ENCODE measurements at places on chromosomes 16 and 17. TPM values are rescaled to one million over a fixed set of nuclear protein-coding genes. Genes with fewer than 3 reads are reported as not detected.
A peak's percentile ranks its signal among the peaks of the same experiment; 100 is the strongest.

- DNase-seq, result no peak
- no peaks in the 10 kb centered on the region for H3K36me3 ChIP-seq
- H3K27ac ChIP-seq, result no peak overlapping the region
- H3K4me1 ChIP-seq, result no peaks in the 10 kb centered on the region
- H3K27me3 ChIP-seq, result no peaks in the 10 kb centered on the region
Measured at GRCh38 chr16:14338969-14339368, 267.9 kb downstream of the MRTFB start.

GRCh38 chr17:81712468-81713003 is 452 bp downstream of the SLC25A10 start:
- H3K27me3 ChIP-seq, result no peaks in the 10 kb centered on the region
- no peaks in the 10 kb centered on the region for H3K36me3 ChIP-seq
- no peak overlapping the region for H3K27ac ChIP-seq
- peaks cover 28% of the 10 kb centered on the region for H3K4me1 ChIP-seq

DNA sequence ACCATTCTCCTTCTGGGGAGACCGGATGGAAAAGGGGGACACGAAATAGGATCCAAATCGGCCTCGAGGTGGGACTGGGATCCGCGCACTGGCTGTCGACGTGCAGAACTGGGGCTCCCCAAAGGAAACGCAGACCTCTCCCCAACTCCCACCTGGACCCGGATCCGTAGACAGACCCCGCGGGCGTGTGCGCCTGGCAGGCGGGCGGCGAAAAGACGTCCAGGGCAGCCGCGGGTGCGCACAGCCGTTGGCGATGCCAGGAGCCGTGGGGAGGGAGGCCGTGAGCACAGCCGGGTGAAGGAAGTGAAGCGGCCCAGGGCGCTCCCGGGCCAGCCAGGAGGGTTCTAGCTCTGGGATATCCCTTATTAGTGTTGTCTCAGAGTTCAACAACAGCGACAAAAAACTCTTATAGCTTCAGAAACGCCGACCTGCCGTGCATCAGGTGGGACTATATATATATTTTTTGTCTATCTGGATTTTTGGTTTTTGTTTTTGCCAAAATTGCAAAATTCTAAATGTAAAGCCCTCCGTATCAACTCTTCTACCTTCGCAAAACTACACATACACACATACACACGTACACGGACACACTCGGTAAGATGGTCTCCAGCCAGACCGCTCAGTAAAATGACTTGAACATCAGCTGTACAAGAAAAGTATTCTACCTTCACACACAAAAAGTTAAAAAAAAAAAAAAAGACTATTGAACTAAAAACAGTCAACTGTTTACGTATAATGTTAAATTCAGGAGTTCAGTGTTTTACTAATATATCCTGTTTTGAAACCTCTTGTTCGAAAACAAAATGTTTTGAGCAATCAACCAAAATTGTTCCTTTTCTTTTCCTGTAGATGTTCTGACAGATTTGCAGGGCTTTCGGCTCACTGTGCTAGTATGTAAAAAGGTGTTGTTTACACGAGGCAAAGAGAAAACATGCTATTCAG is 5.2 kb upstream of the AATF start:
- peaks cover 86% of the 10 kb centered on the region for H3K27me3 ChIP-seq
- H3K4me1 ChIP-seq, result peaks cover 40% of the 10 kb centered on the region
- no peak overlapping the region for H3K27ac ChIP-seq
- no peaks in the 10 kb centered on the region for H3K36me3 ChIP-seq

GRCh38 chr17:33596899-33597298 is 303.8 kb upstream of the ASIC2 start:
- no peaks in the 10 kb centered on the region for H3K4me1 ChIP-seq
- H3K4me3 ChIP-seq, result no peak overlapping the region
- peaks cover 3% of the 10 kb centered on the region for H3K27me3 ChIP-seq
- no peaks in the 10 kb centered on the region for H3K36me3 ChIP-seq

- H3K27ac ChIP-seq, result peak overlapping the region; percentile 15
- H3K27me3 ChIP-seq, result no peaks in the 10 kb centered on the region
- peak; percentile 51 for DNase-seq
Measured at GRCh38 chr17:51435641-51436091, 175.3 kb downstream of the UTP18 start.

- no peaks in the 10 kb centered on the region for H3K27me3 ChIP-seq
- H3K4me1 ChIP-seq, result no peaks in the 10 kb centered on the region
- H3K36me3 ChIP-seq, result no peaks in the 10 kb centered on the region
- H3K27ac ChIP-seq, result no peak overlapping the region
- no peak for DNase-seq
Measured at GRCh38 chr17:28538296-28538895, 14.0 kb downstream of the UNC119 start.

Gene NTN3
- total RNA-seq, result not detected

GRCh38 chr16:22751685-22752084 is 62.3 kb upstream of the HS3ST2 start:
- no peaks in the 10 kb centered on the region for H3K27me3 ChIP-seq
- DNase-seq, result no peak
- H3K4me3 ChIP-seq, result no peak overlapping the region

DNA sequence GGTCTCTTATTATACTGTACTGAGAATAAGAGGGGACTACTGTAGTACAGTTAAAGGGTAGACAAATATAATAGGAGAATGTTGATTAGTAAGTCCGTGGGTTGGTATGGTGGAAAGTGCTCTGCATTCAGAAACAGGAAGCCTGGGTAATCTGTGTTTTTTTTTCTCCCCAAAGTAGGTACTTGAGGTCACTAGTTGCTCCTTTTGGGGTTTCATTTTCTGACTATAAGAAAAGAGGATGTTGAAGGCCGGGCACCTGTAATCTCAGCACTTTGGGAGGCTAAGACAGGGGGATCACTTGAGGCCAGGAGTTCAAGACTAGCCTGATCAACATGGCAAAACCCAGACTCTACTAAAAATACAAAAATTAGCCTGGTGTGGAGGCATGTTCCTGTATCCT is 42.0 kb upstream of the MMD start:
- no peak overlapping the region for H3K27ac ChIP-seq
- no peaks in the 10 kb centered on the region for H3K4me1 ChIP-seq

DNA sequence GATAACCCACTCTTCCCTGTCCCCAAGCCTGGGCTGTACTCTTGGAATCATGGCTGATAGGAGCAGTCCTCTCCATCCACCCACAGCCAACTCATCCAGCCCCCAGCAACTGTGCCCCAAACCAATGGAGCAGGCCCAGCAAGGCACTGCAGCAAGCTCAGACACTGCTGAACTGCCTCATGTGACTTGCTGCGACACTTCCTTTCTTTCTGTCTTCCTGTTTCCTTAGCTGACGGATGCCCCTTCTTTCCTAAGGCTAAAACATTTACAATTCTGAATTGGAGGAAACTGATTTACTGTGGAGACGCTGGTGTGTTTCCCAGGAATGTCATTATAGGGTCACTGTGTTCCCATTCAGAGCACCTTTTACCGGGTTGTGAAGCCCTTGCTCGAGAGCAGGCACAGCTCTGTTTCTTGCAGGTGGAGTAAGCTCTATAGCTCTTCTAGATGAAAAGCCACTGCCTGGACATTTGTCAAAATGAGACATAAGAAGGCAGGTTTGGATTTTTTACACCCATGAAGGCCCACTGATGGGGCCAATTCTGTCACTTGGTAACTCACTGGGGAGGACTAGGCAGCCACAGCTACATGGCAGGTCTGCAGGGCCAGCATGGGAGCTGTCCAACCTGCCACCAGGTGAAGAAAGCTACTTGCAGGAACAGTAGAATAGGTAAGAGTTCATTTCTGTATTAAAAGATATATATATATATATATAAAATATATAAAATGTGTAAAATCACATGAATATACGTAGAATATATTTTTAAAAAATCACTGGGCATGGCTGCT is 27.4 kb downstream of the TMEM11 start:
- H3K36me3 ChIP-seq, result peaks cover 34% of the 10 kb centered on the region
- H3K4me3 ChIP-seq, result no peak overlapping the region
- no peak overlapping the region for H3K27ac ChIP-seq
- DNase-seq, result no peak
- no peaks in the 10 kb centered on the region for H3K4me1 ChIP-seq

Gene CA5A
- not detected for total RNA-seq

Gene TPPP3
- not detected for total RNA-seq

DNA sequence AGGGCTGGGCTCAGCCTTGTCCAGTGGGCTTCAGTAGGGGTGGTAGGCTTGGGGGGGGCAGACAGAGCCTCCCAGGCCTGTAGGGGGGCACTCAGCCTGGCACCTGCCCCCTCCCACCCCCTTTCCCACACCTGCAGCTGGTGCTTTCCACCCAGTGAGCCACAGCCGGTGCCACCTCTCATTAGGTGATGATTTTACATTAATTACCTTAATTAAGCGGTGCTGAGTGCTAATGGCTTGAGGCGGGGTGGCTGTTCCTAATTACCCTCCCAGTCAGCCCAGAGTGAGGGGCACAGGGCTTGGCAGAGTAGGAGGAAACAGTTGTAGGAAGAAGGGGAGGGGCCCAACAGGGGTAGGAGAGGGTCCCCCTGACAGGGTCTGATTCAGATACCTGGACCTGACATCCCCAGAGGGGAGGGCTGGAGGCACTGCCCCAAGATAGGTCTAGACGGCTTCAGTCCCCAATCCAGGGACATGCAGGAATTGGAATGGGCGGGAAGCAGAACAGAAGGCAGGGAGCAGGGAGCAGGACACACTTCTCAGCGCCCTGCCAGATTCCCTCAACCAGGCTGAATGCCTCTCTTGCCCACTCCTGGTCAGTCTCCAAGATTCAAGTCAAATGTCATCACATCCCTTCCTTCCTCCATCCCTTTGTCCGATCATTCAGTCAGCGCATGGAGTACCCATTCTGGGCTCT is 26.5 kb upstream of the PHF12 start:
- peaks cover 13% of the 10 kb centered on the region for H3K4me1 ChIP-seq
- no peak overlapping the region for H3K27ac ChIP-seq
- no peaks in the 10 kb centered on the region for H3K36me3 ChIP-seq
- H3K27me3 ChIP-seq, result no peaks in the 10 kb centered on the region
- H3K4me3 ChIP-seq, result no peak overlapping the region
- no peak for DNase-seq

Gene HS3ST4
- not detected for total RNA-seq

Gene C17orf78
- not detected for total RNA-seq

GRCh38 chr17:18108401-18109312 is at the start of gene MYO15A:
MYO15A (plus strand) TSS chr17:18108756; CDS start chr17:18118801, 10,045 bp downstream.
- peaks cover 9% of the 10 kb centered on the region for H3K36me3 ChIP-seq
- DNase-seq, result no peak
- no peak within 1 kb of the TSS for H3K27ac ChIP-seq
- no peak within 1 kb of the TSS for H3K4me3 ChIP-seq
- H3K4me1 ChIP-seq, result no peaks in the 10 kb centered on the region

Data from CD4-positive, alpha-beta memory T cell (primary cell).